IgD-negative memory B cell (primary cell): ENCODE measurements at places on chromosomes 3 and 15. TPM values are rescaled to one million over a fixed set of nuclear protein-coding genes. Genes with fewer than 3 reads are reported as not detected.

The FEZF2 gene
- polyA plus RNA-seq, result not detected

The LSAMP gene
- 0.94 TPM for polyA plus RNA-seq

The SCN5A gene
- polyA plus RNA-seq, result not detected

The DGKG gene
- polyA plus RNA-seq, result 2.5 TPM

The HRG gene
- not detected for polyA plus RNA-seq

The LPP gene
- polyA plus RNA-seq, result 29.2 TPM

The ZBED2 gene
- 6.7 TPM for polyA plus RNA-seq

The HTR3C gene
- polyA plus RNA-seq, result not detected

The GABRG3 gene
- not detected for polyA plus RNA-seq

The ACTRT3 gene
- polyA plus RNA-seq, result 0.20 TPM
